ENCODE measurements at places on chromosomes 6 and 20.
A peak's percentile ranks its signal among the peaks of the same experiment; 100 is the strongest.

GRCh38 chr6:163605385-163606097, 191.0 kb downstream of the QKI start:
- DNase-seq, result no peak

GRCh38 chr6:35057449-35058357, 83.4 kb downstream of the TCP11 start:
- DNase-seq, result no peak

- no peak for DNase-seq
Observed at GRCh38 chr6:74091136-74091793, 395.3 kb downstream of the CD109 start.

GRCh38 chr6:157813750-157814455, 9.1 kb upstream of the SNX9 start:
- DNase-seq, result no peak

DNA sequence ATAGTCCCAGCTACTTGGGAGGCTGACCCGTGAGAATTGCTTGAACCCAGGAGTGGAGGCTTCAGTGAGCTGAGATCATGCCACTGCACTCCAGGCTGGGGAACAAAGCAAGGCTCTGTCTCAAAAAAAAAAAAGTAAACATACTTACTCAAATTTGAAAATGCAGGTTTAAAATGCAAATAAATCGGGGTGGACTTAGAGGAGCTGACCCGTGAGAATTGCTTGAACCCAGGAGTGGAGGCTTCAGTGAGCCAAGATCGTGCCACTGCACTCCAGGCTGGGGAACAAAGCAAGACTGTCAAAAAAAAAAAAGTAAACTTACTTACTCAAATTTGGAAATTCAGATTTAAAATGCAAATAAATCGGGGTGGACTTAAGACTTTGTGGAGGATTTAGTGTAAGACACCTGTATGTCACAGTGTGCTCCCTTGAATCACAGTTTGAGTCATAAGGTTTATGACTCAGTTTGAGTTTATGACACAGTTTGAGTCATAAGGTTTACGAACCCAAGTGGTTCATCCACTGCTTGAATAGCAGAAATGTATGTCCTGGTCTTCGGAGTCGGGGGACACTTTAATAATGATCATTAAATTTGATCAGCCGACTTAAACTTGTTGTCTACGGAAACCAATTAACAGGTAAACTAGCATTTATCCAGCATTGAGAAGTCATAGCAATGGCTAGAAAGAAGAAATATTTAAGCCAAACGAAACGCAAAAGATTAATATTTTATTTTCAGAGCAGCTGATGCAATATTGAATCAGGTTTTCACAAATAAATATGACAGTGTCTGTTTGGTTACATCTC, 6.8 kb upstream of the MRPS10 start:
- DNase-seq, result no peak

GRCh38 chr6:87070741-87071140, 24.2 kb downstream of the CGA start:
- DNase-seq, result no peak

DNA sequence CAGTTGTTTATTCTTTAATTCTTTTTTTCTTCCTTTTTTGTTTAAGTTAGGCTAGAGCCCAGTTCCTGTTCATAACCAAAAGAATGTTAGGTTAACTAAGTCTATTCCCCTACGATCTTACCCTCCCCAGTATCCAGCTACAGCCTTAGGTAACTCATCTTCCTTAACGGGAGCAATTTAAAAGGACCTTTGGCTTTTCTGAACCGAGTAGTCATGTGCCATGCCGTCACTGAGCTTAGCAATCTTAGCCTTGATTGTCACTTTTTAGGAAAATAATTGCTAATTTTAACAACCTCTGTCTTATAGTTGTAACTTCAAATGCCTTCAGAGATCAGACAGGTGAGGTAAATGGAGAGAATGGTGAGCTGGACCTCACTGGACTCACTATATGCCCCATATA, 6.2 kb downstream of the METTL24 start:
- DNase-seq, result no peak

DNA sequence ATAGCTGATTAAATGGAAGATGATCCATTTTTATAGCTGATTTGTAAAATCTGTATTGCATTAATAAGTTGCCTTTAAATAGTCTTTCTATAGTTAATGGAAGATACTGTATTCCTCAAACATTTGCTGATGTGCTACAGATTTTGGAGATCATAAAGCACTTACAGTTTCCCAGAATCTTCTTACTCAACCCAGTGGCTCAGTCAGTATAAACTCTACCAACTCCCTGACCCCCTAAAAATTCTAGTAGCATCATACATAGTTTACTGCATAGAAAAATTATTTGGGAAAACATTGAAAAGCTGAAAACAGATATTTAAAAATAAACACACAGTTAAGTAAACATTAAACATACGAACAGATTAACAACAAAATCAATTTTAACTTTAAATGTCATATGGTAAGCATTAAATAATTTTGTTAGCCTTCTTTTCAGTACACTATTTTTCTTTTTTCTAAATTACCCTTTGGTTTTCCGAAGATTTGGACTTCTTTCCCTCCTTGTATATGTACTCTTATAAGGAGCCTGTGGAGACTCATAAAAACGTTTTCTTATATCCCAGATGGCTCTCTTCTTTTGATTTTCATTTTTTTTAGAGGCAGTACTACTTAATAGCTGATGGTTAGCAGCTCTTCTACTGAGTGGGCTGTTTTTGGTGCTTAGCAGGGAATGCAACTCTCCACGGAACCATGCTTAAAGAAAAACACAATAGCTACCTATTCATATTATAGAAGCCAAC, 62.7 kb upstream of the BMP5 start:
- no peak for DNase-seq

DNA sequence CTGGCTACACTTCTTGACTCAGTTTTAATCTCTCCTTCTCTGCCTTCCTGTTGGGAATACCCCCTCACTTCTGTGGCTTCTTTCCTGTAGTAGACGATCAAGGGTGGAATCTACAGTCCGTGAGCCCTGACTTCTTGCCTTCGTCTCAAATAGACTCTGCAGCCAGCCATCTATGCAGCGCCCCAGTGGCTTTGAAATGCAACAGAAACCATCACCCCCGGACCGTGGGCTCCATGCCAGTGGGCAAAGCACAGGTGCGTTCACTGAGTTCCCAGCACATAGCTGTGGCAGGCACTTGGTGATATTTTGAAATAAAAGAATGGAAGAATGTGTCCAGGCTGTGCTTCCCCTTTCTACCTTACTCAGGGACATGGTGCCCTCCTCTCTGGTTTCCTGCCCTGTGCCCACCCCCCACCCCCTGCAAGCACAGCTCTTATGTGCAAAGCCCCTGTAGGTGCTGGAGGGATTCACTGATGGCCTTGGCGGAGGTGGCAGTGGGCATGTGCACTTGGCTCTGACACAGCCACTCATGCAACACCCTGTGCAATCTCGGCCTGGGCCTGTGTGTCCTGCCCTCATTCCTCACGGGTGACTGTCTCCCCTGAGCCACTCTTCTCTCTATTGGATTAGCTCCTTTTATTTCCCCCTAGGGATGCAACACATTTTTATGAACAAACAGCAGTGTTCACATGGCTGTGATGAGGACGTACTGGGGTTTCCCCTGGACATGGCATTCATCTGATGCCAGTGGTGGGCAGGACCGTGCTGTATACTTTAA, 5.5 kb upstream of the CDSN start:
- no peak for DNase-seq

- DNase-seq, result no peak
Observed at GRCh38 chr6:16440636-16441212, 202.3 kb downstream of the GMPR start.

- peak; percentile 33 for DNase-seq
Observed at GRCh38 chr6:34484899-34485298, 19.0 kb downstream of the PACSIN1 start.

- DNase-seq, result no peak
Observed at GRCh38 chr6:126781582-126781981, 336.9 kb upstream of the RSPO3 start.

- DNase-seq, result no peak
Observed at GRCh38 chr20:8527998-8528723, 396.1 kb downstream of the PLCB1 start.

GRCh38 chr6:158817728-158818580, 1.2 kb downstream of the EZR start:
- peak; percentile 61 for DNase-seq

GRCh38 chr6:137870744-137871247, 3.7 kb downstream of the TNFAIP3 start:
- DNase-seq, result no peak

- no peak for DNase-seq
Observed at GRCh38 chr6:9334979-9335378, 899.6 kb upstream of the SLC35B3 start.

- no peak for DNase-seq
Observed at GRCh38 chr6:33191383-33192104, 723 bp downstream of the COL11A2 start.

DNA sequence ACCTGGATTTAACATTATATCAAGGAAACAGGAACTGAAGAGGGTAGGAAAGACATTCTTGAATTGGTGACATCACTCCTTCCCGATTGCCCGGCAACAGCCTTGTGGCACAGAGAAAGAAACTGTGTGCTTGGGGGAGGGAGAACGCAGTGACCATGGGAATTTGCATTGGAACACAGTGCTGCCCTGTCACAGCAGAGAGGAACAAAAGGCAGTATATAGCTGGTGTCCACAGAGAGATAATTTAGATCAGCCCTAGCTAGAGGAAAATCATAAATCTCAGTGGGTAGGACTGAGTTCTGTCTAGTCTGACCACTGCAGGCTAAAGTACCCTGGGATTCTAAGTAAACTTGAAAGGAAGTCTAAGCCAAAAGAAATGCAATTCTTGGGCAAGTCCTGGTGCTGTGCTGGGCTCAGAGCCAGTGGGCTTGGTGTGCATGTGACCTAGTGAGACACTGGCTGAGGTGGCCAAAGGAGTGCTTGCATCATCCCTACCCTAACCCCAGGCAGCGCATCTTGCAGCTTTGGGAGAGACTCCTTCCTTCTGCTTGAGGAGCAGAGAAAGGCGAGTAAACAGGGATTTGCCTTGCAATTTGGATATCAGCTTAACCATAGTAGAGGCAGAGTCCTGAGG, 697.6 kb downstream of the HACE1 start:
- no peak for DNase-seq

DNA sequence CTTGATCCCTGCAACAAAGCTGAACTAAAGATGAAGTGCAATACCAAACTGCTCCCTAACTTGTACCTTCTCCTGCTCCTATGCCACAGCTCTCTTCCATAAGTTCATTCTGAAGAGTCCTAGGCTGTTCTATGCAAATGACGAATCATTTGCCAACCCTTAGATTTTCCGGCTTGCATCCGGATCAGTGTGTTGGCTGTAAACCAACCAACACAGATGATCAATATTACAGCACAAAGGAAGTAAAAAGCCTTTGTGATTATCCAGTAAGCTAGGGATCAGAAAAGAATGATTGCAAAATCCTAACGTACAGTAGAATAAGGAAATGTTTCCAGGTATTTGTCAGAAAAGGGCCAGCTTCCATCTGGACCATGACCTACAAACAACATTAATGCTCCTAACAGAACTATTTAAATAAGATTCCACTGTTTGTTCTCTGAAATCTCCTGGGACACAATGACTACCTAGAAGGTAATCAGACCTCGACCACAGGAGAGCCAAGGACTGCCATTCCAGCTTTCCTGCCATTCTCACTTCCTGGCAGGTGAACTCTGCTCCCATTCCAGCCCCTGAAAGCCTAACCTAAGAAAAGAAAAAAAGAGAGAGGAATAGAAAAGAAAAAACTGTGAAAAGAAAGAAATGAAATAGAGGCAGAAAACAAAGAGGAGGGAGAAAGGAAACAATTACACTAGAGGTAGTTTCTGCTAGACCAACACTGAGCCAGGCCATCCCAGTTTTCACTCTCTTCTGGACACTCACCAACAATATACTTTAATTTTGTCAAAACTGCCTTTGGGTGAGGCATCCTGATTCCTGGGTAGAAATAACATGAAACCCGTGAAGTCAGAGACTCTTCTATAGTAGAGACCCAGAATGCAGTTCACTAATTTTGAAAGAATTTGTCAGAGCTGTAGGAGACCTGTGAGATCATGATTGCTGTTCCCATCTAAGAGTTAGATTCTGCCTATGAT, 19.7 kb downstream of the GMDS start:
- no peak for DNase-seq

DNA sequence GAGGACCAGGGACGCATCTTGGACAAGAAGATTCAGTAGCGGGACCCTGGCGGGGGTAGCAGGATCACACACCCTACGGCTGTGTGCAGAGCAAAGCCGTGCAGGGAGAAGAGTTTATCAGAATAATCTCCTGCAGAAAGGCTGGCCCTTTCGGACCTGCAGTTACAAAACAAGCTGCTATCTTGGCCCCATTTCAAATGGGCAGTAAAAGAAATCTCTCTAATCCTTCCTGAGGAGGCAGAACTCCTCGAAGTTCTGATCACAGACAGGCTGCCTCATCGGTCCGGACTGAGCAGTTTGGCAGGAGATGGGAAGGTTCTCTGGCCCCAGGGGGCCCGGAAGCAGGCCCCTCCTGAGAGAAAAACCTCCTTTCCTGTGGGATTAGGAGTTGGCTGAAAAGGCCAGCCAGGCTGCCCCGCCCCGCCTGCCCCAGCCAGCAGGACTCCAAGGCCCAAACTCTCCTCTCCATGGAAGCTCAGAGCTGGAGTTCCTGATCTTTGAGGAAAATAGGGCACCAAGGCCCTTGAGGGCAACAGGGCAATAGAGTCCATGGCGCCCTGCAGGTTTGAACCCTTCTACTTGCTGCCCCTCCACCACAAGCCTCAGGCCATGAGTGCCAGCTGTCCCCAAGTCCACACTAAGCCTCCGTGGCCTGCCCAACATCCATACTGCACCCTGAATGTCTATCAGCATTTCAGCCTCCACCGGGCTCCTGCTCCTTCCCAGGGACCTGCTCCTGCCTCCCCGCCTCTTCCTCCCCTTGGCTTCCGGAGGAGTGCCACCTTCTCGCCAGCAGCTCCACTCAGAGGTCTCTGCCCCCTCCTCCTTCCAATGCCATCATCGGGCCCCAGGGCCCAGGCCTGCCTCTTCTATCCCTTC, 141.3 kb downstream of the PREX1 start:
- no peak for DNase-seq

DNA sequence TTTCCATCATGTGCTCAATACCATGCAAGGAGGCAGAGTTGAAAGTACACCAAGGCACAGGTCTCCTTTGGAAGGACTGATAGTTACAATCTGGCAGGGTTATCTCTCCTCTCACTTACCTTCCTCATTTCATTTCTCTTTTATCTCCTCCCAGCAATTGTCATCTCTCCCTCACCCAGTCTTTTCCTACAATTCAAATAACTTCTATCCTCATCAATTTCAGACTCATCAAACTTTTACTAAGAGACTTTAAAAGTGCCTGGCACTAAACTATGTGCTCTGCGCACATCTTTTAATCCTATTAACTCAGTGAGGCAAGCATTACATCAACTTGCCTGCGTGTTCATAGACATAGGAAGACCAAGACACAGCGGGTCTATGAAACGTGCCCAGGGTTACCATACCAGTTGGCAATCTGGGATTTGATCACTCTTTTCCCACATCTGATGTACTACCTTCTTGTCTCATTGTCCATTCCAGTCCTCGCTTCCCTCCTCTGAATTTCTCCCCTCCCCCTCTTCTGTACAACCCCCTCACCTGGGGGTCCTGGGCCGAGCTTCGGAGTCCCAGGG, 1.2 kb downstream of the VARS1 start:
- no peak for DNase-seq

Measured in stimulated activated CD8-positive, alpha-beta memory T cell treated with anti-CD3 and anti-CD28 coated beads, Interleukin-7, amount 100 ng/mL, for 24 hours (primary cell).